ENCODE measurements at places on chromosomes 5 and 9. TPM values are rescaled to one million over a fixed set of nuclear protein-coding genes. Genes with fewer than 3 reads are reported as not detected.

GRCh38 chr9:123883634-123884033 lies 46.3 kb downstream of the DENND1A start:
- no peak for DNase-seq

Gene LIFR
- 106 TPM for total RNA-seq

Gene HBEGF
- total RNA-seq: 21.1 TPM

Gene CARTPT
- total RNA-seq: not detected

Gene FAM78A
- 4.2 TPM for total RNA-seq

All from sciatic nerve (tissue), 2 donors.